ENCODE measurements at places on chromosomes 1 and 21.

GRCh38 chr1:40435471-40435870 is 14.8 kb upstream of the ZFP69B start:
- DNase-seq = no peak

- no peak for DNase-seq
Observed at GRCh38 chr1:159120317-159120716, 43.8 kb upstream of the AIM2 start.

DNA sequence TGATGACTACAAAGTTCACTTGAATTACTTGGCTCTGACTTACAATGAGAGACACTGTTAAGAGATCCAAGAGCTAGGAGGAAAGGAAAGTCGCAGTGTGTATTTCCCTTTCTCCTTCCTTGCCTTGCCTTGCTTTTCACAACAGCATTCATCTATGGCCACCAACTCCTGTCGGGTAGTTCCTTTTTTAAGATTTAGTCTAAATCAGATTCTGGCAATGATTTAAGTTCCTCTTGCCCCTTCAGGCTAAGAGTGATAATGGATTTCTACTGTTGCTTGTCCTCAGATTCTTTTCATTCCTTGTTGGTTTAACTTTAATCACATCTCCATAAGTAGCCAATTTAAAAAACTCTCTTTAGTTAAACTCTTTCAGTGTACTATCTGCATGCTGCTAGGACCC is 91.9 kb downstream of the GTF2B start:
- DNase-seq = no peak

DNA sequence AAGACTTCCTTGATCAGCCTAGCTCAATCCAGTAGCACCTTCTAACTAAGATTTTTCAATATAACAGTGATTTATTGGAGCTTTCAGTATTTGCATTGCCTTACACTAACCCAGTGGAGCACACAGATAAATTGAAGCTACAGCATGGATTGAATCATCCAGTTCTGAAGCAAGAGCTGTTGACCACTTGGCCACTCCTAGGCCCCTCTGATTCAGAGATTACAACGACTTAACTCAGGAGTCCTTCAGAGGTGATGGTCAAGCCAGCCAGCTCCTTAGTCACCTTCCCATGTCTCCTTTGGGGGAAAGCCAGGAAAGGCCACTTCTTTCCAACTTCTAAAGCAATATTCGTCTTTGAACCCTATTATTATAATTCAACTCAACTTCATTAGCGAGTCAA is 151.8 kb downstream of the TENT5C start:
- no peak for DNase-seq

DNA sequence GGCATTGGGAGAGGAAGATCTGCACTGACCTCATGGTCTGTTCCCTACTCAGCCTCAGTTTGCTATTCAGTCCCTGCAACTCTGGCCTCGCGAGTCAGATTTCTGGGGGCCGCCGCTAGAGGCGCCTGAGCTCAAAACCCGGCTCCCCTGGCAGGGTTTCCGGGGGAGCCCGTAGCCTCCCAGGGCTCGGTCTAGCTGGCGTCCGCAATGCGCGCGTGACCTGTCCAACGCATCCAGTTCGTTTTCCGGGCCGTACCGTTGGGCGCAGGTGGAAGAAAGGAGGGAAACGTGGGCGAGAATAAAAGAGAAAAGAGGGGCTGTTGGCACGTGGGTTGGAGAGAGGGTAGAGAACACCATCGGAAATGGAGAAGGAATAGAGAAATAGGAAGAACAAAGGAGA is at the start of gene ADAM30:
TSS of gene ADAM30 (minus strand) at position 213 of the 400 bp plus-strand sequence. CDS start at position 34, 179 bp downstream.
- DNase-seq = no peak

DNA sequence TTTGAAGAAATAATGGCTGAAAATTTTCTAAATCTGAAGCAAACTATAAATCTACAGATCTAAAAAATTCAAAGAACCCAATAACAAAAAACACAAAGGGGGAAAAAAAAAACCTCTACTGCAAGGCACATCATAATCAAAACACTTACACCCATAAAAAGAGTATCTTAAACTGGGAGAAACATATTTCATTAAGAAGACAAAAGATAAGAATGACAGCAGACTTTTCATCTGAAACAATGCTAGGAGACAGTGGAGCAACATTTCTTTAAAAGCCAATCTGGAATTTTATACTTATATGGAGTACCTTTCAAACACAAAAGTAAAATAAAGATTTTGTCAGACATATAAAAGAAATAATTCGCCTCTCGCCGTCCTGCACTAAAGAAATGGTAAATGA is 49.1 kb downstream of the COP1 start:
- DNase-seq = no peak

GRCh38 chr1:86846164-86846647 is 67.7 kb downstream of the SELENOF start:
- no peak for DNase-seq

DNA sequence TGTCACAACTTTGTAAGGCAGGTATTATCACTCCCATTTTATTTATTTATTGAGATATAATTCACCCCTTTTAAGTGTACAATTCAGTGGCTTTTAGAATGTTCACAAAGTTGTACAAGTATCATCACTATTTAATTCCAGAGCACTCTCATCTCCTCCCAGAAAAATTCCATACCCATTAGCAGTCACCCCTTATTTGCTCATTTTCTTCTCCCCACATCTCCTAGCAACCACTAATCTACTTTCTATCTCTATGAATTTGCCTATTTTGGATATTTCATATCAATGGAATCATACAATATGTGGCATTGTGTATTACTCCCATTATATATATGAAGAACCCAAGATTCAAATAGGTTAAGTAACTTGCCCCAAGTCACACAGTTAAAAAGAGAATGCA is 7.0 kb downstream of the DSTYK start:
- DNase-seq = no peak

GRCh38 chr21:35764586-35764985 is 295.7 kb downstream of the SETD4 start:
- DNase-seq = no peak

DNA sequence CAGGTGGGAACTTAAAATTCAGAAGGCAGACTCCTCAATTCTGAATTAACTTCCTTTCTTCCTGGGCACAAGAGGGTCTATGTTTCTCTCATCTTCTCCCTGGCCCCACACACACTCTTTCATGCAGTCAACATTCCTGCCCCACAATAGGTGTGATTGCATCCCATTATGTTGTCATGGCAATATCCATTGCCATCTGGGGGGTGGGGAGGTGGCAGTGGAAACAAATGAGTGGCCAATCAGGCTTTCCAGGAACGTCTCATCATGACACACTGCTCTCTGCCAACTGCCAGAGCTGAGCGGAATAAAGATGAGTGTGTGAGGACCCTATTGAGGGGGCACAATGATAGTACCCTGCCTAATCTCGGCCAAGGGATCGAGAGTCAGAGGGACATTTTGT is 80.4 kb downstream of the KCND3 start:
- DNase-seq = no peak

- DNase-seq = no peak
Observed at GRCh38 chr1:7928247-7928646, 12.4 kb downstream of the TNFRSF9 start.

DNA sequence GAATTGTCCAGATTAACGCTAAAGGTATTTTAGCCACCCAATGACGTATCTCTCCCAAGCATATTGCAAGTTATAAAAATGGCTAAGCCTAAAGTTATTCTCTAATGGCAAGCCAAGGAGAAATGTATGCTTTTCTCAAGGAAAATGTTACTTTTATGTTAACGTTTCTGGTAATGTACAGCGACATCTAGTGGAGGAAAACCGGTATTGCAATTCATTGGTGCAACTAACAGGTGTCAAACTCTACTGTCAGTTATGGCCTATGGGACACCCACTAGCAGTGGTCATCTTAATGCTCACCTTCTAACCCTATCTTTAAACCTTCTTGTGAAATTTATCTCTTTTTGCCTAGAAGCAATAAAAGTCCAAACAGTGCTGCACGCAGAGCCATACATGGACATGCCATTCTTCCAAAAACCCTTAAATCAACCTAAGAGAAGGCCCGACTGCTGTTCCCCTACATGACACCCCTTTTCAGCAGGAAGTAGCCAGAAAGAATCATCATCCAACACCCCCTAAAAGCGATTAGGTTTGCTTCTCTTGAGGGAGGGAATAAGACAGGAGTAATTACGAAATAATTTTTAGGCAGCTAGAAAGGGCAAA is 68.7 kb upstream of the LRIF1 start:
- peak; percentile 76 for DNase-seq

DNA sequence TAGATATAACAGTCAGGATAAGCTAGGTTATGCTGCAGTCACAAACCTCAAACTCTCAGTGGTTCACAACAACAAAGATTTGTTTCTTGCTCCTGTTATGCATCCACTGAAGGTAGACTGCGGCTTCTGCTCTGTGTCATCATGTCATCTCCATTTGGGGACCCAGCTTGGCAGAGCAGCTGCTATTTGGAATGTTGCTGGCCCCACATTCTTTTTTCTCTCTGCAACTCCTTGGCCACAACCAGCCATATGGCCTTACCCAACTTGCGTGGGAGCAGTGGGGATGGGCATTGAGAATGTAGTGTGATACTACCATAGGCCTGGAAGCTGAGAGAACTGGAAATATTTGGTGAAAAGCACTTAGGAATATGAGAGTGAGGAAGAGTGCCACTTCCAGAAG is 26.4 kb downstream of the AGO4 start:
- no peak for DNase-seq

DNA sequence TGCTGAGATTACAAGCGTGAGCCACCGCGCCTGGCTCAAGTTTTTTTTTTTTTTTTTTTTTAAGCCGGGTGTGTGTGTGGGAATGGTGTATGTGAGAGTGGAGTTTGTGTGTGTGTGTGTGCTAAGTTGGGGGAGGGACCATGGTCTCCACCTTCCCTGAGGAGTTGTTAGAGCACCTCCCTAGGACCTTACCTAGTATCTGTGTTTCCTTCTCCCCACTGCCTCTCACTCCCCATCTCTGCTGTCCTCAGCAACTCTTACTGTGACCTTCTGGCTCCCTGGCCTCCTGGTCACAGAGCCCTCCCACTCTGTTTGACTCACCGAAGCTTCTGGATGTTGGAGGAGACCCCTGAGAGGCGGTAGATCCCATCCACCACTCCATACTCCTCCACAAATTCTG is 10.4 kb downstream of the ARHGAP30 start:
- DNase-seq = no peak

DNA sequence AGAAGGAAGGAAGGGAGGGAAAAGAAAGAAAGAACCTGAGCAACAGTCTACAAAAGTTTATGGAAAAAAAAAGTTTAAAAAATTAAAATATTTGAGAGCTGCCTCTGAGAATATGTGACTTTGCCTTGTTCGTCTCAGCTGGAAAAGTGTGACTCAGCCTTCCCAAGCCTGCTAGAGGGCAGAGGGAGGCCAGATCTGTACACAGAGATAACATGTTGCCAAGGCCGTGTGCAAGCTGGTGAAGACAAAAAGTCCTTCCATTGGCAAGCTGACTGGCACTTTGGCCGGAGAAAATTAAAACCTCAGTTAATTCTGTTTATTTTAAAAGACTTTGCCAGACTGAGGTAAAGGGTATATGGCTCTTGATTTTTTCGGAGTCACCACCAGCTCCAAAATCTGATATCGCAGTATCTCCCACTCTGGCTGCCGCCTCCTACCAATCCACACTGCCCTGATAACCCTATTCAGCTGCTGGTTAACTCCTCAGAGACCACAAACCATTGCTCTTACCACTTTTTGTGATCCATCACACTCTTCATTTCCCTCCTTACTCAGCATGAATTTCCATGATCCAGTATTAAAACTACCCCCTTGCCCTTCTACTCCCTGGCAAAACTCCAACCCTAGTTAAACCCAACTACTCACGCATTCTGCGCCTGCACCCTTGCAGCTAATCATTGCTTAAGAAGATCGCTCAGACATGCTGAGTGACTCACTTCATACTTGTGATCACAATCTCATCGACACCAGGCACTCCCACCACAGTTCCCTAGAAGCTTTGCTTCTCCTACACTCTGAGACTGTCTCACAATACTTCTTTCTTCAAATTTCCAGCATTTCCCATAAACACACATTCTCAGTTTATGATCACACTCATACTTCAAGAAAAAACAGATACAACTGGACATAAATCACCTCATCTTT is 5.7 kb upstream of the PPP1R15B start:
- DNase-seq = no peak

DNA sequence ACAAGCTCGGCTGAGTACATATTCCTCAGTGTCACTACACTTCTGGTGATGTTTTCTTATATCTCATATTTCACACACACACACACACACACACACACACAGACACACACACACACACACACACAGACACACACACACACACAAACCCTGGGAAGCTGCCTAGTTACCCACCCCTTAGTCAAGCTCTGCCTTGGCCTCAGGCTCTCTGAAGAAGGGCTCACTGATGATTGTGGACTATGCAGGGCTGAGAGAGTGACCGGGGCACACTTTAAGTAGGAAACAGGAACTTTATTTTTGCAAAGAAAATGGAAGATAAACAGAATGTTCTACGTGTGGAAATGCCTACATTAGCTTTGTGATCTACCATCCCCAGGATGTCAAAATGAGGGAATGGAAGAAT is 19.2 kb upstream of the LCE2D start:
- DNase-seq = no peak

DNA sequence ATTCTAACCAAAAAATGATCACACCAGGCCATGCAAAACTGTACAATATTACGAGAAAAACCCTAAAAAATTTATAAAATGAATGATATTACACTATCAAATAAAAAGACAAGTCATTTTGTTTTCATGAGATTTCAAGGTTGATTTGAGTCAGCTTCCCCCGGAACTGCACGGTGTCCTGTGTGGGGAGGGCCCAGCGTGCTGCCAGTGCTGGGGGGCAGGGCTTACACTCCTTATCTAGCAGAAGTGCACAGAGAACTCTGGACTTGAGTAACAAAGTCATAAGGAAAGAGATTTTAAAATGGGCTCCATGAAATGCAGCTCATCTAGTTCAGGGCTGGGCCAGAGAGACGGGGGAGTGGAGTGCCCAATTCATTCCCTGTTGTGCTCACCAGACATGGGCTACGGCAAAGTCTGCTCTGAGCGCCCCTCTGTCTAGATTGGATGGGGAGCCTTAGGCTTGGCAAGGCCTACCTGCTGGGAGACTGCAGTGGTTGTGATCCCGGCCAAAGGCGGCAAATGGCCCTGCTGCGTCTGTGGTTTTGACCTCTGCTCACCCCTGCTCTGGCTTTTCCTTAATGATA is 50.1 kb downstream of the COQ8A start:
- no peak for DNase-seq

GRCh38 chr1:7680207-7680954 is 90.7 kb upstream of the VAMP3 start:
- no peak for DNase-seq

- DNase-seq = no peak
Observed at GRCh38 chr1:227548448-227548847, 14.9 kb upstream of the ZNF678 start.

GRCh38 chr1:152164517-152165136 is 5.6 kb upstream of the RPTN start:
- no peak for DNase-seq

GRCh38 chr21:46346296-46347202 is 22.6 kb downstream of the PCNT start:
- DNase-seq = no peak

GRCh38 chr1:41329662-41330587 is 31.3 kb upstream of the FOXO6 start:
- DNase-seq = no peak

GRCh38 chr1:200530623-200531261 is 89.8 kb downstream of the KIF14 start:
- DNase-seq = peak; percentile 33
